ENCODE measurements at places on chromosomes 5 and 9.

- no peak for DNase-seq
Observed at GRCh38 chr9:130934702-130935647, 4.1 kb downstream of the FIBCD1 start.

DNA sequence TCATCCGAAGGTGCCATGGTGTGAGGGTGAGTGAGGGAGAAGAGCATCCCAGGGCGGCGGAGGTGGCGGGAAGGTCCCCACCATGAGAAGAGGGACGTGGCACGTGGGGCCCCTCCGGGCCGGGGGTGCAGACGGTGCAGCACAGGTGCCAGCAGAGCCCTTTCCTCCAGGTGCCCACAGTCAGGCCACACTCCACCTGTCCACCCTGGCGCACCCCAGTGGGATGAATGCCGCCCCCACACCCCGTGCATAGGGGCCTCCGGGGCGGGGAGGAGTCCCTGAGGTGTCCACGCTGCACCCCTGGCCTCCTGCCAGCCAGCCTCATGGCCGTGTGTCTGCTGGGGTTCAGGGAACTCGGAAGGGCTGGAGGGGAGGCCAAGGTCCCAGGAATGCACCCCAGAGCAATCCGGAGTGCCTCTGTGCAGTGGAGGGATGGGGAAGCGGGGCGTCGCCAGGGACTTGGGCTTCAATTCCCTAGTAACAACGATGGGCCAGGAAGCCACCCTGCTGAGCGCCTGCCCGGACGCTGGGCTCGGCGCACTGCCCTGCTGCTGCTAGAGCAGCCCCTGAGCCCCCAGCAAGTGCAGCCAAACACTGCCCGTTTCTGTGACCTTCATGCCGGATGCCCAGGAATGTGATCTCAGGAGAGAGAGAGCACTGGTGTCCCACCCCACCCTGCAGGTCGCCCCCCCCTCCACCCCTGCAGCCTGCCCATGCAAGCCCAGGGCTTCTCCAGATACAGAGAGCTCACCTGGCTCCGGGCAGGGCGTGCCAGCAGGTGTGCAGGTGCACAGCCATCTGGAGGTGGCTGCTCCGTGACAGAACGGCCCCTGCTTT lies 8.8 kb upstream of the NACC2 start:
- no peak for DNase-seq

DNA sequence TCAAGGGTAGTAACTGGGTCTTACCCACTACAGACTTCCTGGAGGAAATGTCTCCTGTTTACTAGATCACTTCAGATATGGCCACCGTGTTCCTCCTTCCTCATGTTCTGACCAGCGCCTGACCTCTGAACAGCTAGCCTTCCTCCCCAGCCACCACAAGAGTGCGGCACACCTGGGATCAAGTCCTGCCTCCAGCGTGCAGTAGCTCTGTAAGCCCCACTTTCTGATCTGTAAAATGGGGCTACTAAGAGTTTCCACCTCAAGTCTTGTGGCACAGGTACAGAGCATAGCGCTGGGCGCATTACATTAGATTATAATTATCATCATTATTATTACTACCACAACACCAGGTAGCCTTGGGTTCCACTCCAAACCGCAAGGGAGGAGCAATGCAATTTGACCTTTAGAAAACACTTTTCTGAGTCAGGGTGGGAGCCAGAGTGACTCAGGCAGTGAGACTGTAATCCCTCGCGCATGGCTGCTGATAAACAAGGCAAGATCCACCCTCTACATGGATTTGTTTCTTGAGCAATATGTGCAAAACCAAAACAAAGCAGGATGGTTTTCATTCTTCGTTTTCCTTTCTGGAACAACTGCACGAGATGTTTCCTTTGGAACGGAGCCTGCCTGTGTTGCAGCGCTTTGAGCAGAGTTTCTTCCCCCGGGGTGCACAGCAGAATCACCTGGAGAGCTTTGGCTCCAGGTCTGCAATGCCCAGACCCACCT lies 65.0 kb upstream of the ANGPTL2 start:
- no peak for DNase-seq

GRCh38 chr5:143205386-143205785 lies 198.1 kb downstream of the NR3C1 start:
- DNase-seq = no peak

GRCh38 chr9:98168941-98169488 lies 23.4 kb downstream of the CORO2A start:
- DNase-seq = no peak

DNA sequence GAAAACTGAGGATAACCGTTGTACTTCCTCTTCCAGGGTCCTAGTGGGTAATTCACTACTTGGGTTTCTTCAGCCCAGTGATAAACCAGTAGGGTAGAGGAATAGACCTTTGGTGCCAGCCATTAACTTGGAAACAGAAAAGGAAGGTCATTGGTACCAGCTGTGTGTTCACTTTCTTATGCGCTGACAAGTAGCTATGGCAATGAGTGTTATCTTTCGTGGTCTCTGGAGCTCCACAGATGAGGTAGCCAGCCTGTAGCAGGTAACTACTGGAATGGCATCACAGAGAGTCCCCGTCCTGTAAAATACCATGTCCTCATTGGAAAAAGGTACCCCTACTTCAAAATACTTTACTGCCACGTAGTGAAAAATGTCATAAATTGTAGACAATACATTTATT lies 2.3 kb downstream of the UHRF2 start:
- DNase-seq = no peak

DNA sequence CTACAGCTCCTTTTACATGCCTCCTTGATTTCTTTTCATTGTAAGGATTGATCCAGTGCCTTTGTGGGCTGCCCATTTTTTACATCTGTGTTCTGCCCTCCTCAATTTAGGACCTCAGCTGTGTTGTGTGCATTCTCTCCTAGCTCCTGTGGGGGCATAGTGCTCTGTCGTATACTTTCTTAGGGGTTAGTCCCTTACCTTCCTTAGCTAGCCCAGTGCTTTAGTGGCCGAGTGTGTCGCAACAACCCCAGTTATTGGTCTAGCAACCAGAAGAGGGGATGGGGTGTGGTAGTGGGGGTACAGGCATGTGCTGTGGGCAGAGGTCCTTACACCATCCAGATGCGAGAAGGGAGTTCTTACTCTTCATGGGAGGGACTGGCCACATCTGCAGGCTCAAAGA lies 12.1 kb downstream of the MTRR start:
- no peak for DNase-seq

DNA sequence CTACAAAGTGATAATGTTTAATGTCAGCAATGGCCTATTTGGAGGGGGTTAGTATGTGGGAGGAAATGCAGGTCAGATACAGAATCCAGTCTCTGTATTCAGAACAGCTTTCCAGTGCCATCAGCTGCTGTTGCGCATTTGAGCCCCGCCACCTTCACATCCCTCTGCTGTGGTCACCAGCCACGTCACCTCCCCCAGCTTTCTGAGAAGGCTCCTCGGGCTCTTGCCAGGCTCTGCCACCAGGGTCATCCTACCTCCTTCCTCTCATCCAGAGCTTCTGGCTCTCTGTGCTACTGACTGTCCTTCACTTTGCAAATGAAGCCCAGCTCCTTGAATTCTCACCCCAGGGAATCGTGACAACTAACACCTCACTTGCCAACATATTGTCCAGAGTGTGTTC lies 138.8 kb downstream of the PIK3R1 start:
- no peak for DNase-seq
